Activated T-cell treated with anti-CD3 and anti-CD28 coated beads for 24 hours (primary cell): ENCODE measurements at places on chromosomes 13 and 19.

DNA sequence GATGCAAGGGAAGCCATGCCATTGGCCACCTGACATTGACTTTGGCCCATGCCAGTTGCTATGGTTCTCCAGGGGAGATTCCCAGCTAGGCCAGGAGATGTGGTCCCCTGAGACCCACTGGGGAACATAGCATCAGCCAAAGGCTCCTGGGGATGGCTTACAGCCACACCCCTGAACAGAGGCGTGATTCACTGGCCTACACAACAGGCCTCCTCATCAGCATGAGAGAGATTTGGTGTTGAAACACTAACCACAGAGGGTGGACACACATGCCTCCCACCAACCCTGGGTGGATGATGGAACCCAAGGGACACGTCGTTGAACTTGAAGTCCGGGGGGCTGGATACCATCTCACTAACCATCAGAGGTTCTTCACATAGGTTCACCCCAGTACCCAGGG is 14.4 kb downstream of the IQCN start:
- DNase-seq: no peak

DNA sequence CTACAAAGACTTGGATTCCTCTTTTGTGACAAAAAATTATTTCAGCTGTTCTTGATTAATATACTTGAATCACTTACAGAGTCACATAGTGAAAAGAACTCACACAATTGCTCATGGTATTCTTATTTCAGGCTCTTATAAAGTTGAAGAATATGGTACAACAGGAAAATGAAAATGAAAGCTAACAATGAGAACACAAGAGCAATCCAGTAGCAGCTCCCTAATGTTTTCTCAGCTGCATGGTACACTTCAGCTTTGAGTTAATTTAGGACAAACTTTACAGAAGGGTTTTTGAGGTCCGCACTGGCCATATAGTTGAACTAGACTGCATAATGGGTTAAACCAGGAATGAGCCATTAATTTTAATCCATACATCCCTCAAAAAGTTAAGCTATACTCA is 1261.8 kb downstream of the SLITRK5 start:
- no peak for DNase-seq

- no peak for DNase-seq
Observed at GRCh38 chr13:45206340-45206739, 5.5 kb upstream of the KCTD4 start.

GRCh38 chr13:111970494-111971141 is 96.3 kb upstream of the SOX1 start:
- no peak for DNase-seq

- DNase-seq: no peak
Observed at GRCh38 chr19:49340069-49340864, 5.1 kb downstream of the CD37 start.

- no peak for DNase-seq
Observed at GRCh38 chr13:42108217-42108616, 59.8 kb downstream of the DGKH start.

DNA sequence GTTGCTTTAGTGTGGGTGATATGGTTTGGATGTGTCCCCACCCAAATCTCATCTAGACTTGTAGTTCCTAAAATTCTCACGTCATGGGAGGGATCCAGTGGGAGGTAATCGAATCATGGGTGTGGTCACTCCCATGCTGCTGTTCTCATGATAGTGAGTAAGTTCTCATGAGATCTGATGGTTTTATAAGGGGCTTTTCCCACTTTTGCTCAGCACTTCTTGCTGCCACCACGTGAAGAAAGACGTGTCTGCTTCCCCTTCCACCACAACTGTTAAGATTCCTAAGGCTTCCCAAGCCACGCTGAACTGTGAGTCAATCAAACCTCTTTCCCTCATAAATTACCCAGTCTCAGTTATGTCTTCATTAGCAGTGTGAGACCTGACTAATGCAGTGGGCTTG is 26.0 kb downstream of the OR10H4 start:
- no peak for DNase-seq

DNA sequence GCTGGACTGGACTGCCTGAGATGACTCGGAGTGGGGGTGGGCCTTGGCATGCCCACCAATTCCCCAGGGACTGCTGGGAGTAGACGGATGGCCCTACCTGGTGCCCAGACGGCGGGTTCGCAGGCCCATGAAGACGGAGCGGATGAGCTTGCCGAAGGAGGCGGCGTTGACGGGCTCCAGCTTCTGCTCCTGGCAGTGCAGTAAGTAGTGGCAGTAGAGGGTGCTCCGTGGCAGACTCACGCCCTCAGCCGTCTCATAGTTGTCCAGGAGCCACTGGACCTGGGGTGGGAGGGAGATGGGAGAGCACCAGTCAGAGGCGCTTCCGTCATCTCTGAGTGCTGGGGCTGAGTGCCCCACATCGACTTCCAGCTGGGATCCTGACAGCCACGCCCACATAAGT is 17.6 kb downstream of the DCAF15 start:
- DNase-seq: no peak

DNA sequence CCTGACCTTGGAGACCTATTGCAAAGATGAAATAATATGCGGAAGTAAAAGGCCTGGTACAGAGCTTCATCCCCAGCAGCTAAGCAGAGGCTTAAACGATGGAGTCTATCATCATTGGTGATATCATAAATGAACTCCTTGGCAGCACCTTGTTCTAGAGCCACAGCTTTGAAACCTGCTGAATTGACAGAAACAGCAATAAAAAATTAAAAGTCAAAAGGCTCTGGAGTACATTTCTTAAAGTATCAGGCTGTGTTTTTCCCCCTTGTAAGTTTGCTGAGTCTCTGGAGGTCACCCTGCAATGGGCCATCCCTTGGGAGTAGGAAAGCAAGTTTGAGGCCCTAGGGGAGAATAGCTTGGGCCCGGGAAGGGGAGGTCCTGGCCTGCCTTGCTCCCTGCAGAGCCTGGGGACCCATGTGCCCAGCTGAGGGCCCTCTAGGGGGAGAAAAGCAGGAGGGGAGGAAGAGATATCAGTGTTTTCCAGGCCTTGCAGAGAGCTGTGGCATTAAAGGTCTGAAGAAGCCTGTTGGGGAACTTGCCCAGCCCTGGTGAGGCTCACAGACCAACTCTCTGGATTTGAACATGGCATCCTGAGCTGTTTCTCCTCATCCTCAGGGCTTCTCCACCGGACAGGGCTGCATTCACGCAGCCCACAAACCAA is 416.1 kb downstream of the ZNF536 start:
- no peak for DNase-seq

GRCh38 chr19:5832061-5832460 is 7.4 kb downstream of the FUT6 start:
- no peak for DNase-seq

DNA sequence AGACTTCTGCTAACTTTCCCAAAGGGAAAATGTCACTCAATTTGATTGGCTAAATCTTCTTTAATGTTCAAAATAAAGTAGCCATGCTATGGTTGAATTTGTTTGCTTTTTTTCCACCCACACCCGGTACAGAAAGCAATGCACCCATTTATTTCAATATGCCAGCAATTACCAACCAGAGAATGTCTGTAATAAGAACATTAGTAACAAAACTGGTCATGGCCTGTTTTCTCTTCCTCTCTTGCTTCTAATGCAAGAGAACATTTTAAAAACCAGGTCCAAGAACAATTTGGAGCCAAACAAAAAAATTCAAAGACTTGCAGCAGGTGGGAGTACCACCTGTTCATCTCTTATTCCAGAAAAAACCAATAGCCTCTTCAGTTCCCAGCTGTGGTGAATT is 1108.8 kb upstream of the PCDH20 start:
- DNase-seq: no peak

- DNase-seq: no peak
Observed at GRCh38 chr13:105377452-105377851, 1158.0 kb downstream of the EFNB2 start.

DNA sequence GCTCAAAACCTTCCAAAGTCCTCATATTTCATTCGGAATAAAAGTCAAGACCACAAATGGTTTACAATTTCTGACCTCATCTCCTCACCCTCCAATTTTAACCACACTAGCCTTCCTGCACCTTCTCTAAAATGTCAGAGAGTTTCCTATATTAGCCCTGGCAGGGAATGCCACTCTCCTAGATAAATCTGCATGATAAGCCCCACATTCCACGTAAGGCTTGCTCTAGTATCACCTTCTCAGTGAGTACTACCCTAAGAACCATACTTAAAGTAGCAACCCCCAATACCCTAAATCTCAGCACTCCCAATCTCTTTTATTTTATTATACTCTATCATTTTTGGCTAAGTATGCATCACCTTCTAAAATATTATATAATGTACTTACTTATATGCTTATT is 100.5 kb upstream of the SLITRK5 start:
- DNase-seq: no peak

- DNase-seq: no peak
Observed at GRCh38 chr13:111604097-111604496, 283.7 kb downstream of the TEX29 start.

DNA sequence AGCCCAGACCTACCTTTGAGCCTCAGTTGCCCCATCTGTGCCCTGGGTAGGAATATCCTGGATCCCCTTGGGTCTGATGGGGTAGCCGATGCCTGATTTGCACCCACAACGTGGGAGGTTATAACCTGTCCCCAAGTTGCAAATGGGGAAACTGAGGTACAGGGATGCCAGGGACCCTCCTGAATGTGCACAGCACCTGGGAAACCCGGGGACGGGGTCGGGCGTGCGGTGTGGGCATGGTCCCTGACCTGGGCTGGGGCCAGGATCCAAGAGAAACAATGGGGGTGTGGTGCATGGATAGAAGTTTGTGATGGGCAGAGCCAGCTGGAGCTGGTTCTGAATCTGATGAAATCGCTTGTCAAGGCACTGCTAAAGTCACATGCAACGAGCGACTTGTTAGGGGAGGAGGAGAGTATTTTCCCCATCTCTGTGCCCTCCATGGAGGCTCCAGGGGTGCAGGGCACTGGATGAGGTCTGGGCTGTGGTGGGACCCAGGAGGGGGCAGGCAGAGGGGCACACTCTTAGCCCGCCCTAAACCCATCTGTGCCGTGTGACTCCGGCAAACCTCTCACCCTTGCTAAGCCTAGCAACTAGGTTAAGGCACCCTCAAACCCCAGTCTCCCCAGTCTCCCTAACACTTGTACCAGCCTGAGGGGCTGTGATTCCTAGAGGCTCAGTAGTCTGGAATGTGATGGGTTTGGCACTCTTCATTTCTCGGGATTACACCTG is 749 bp downstream of the GDF15 start:
- DNase-seq: no peak

DNA sequence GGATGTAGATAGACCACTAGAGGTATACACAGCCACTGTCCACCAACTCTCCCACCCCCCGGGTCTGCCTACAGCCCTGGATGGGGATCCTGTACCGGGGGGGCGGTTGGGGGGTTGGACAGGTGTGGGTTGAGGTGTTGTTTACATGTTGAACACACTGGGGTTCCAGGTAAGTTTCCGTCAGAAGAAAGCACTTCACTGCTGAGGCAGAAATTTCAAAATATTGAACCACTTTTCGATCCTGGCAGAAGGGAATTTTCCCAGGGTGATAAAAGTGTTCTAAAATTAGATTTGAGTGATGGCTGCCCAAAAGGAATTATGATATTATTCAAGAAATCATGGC is 6.6 kb upstream of the CEACAM16 start:
- no peak for DNase-seq

DNA sequence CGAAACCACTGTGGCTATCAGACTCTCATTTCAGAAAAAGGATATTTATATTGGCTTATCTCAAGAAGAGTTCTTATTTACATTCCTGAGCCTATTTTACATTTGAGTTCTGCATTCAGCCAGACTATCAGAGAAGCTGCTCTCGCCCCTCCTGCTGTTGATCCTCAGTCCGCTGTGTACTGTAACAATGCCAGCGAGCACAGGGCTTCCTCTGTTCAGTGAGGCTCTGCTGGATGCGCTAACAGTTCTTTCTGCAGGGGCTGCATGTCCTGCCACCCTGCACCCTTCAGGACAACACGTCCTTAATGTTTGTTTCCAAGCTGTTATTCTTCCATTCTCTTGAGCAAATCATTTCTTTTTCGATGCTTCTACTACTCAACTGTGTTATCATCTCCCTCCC is 463.7 kb upstream of the SGCG start:
- no peak for DNase-seq

GRCh38 chr13:94033098-94033497 is 446.4 kb downstream of the DCT start:
- no peak for DNase-seq

GRCh38 chr13:48220981-48221685 is 11.9 kb upstream of the ITM2B start:
- no peak for DNase-seq

DNA sequence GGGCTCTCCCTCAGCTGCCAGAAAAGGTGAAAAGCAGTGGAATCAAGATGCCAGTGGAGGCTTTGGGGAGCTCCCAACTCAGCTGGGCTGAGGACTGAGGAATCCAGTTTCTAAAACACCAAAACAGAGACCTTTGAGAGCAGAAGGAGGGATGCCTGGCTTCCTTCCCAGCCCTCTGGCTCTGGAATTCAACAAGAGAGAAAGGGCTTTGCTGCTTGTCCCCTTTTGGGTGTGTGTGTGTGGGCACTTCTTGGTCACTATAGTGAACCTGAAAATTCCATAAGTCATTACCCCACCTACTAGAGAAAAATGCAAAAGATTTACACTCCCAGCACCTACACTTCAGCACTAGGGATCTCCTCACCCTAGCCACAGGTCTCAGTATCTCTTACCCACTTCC is 30.3 kb upstream of the CYP2B6 start:
- DNase-seq: no peak

GRCh38 chr13:40439928-40440327 is 226.5 kb downstream of the FOXO1 start:
- DNase-seq: no peak

- DNase-seq: peak; percentile 26
Observed at GRCh38 chr13:73702419-73703071, 431.7 kb downstream of the KLF12 start.

DNA sequence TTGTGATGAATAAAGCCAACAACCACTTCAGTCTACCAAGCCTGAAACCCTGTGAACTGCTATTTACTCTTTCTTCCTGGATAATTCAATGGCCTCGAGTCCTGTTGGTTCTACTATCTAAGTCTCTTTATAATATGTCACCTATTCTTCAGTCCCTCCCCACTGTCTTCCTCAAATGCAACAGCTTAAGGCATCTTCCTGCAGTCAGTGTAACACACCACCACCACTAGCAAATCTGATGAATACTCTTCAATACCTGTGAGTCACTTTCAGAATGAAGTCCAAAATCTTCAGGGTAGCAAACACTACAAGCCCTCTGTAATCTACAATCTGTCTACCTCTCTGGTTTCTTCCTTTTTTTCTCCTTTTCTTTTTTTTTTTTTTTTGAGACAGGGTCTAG is 32.9 kb downstream of the ZDHHC20 start:
- no peak for DNase-seq

GRCh38 chr13:41213316-41213715 is 18.9 kb upstream of the KBTBD7 start:
- DNase-seq: no peak
